ENCODE measurements at places on chromosomes 3 and 15.
A peak's percentile ranks its signal among the peaks of the same experiment; 100 is the strongest.

- no peak for DNase-seq
These were observed 93.1 kb downstream of the RAD18 start for GRCh38 chr3:8870134-8870533.

DNA sequence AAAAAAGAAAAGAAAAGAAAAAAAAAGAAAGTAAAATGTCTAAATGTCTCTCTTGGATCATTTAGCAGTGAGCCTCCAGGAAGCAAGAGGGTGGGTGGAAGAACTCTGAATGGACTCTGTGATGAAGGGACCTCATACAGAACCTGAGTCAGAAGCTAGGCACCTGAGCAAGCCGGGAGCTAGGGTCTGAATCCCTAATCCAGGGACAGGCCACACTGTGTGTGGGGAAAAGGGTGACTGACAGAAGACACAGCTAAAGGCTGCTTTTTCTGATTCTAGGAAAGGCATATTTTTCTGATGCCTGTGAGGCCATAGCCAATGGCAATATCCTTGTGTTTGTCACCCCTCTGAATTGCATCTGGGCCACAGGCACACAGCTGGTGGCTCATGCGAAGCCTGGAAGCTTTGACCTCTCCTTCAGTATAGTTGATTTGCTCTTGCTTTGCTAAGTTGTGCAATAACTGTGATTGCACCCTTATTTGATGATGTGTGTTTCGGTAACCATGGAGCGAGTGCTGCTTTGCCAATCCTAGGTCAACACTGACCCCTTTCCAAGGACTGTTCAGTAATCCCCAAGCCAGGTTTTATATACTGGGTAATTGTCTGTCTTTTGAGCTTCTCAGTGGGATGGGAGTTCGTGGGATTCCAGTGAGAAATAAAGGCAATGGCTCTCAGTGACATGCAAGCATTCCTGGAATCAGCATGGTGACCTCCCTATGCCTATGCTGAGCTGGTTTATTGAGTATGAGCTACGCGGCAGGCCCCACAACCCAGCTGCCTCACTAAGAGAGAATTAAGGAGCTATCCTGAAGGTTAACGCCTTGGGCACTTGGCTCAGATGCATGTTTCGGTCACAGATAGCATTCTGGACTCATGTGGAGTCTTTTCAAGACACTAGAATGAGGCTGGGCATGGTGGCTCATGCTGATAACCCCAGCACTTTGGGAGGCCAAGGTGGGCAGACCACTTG lies 49.0 kb upstream of the OSBPL11 start:
- DNase-seq, result no peak

DNA sequence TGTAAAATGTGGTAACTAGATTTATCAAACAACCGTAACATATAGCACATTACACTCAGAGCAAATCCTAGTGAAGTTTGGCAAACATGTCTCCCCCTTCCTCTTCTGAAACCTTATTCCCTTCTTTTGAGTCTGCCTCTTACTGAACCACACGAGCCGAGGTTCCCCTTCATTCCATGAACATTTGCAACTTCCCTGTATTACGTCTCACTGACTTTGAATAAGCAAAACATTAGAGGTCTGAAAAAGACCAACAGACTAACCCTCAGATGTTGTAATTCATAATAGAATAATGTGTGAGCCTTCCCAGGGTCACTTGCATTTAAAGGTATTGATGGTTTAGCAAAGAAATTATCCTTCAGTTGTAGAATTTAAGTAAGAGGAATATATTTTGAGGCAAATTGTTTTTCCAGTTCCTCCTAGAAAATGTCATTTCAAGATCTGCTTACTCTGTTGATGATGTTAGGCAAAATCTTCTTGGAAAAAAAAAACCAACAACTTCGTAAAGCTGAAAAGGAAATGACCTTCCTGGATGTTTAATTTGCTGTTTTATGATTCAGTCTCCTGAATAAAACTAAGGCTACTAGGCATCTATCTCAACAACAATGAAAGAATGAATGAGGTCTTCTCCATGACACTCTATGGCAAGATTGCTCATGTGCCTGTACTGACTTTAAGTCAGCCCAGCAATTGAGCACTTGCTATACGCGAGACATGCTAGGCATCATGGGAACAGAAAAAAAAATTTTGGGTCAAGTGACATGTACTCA lies 296.9 kb upstream of the NECTIN3 start:
- DNase-seq, result no peak

GRCh38 chr15:69096196-69096595 lies 64.2 kb upstream of the GLCE start:
- no peak for DNase-seq

DNA sequence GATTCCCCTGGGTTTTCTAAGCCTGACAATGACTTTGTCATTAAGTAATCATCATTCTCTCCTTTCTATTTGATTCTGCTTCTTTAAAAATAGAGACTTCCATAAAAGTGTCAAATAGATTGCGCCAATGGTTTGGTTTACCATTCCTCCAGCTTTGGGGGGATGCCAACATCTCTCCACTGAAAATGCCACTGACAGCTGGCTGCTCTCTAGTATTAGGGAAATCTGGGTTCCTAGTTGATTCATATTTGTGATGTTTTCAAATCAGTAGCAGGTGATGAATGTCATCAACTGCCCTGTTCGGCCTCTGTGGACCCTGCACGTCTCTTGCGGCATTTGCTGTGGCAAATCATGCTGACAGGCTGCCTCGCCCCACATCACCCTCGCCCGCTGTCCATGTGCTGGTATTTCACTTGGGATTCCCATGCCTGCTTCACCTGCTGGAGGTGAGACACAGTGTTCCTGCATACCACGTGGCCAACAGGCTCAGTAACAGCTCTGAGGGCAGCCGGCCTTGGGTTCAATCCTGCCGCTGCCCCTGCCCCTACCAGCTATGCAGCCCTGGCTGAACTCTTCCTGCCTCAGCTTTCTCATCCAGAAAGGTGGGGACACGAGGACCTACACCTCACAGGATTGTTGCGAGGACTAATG lies 28.1 kb downstream of the ZXDC start:
- DNase-seq, result no peak

- no peak for DNase-seq
These were observed 7.4 kb downstream of the PLXND1 start for GRCh38 chr3:129599073-129599472.

- DNase-seq, result no peak
These were observed 734.5 kb upstream of the CADM2 start for GRCh38 chr3:84224262-84224661.

GRCh38 chr3:148227534-148227933 lies 470.2 kb upstream of the AGTR1 start:
- no peak for DNase-seq

DNA sequence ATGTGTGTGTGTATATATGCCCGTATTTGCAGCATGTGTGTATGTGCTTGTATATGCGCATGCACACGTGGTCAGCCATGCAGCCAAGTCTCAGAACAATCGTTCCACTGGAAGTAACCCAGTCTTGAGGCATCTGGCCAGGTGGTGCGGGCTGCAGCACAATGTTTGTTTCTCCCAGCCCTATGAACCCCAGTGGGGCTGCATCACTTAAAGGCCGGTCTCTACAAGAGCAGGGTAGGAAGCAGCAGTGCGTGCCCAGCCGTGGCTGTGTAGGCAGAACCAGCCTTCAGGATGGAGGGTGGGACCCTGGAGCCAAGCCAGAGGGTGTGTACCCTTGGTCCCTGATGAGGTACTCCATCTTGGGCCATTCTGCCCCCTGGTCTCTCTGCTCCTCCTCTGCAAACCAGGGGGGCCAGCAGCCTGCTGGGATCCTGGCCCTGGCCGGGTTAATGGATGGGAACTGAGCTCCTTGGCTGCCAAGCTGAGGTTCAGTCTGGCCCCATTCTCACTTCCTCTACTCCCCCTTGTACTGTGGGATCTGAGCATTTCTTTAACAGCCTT lies 11.8 kb downstream of the KLF13 start:
- DNase-seq, result no peak

GRCh38 chr3:129260606-129261005 lies 11.2 kb downstream of the COPG1 start:
- DNase-seq, result no peak

DNA sequence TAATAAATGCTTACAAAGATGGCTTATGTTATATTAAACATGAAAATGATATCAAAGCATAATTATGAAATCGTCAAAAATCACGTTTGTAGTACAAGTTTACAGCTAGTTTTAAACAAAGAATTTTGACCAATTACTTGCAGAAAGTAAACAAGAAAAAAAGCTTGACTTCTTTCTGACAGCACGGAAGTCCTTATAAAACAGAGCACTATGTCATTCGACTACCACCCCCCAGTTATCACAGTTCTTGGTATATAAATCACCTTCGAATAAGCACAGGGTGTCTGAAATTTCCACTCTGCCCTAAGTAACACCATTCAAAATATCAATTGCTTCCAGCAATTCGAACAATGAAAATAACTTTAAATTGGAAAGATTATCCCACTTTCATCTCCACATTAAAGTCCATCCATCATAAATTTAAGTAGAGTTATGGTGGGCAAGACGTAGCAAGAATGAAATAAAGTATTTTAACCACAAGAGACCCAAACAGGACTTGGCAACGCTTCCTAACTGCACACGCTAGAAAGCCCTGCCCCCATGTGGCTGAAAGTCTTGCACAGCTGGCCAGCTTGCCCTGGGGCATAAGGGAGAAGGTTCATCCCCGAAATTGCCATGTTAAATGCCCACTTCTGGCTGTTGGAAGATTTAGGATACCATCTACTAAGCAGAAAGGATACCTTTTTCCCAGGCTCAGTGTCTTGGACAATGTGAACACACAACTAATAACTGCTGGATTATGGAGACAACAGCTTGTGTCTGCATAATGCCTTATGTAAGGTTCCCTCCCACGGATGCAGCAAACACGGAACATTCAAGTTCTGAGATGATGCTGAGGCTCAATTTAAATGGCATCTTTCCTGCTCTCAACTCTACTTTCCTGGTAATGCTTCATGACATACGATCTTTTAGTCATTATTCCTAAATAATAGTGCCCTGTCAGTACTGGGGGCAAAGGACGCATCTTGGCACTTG lies 116.4 kb upstream of the TJP1 start:
- no peak for DNase-seq

GRCh38 chr3:159852821-159853505 lies 135.7 kb upstream of the IL12A start:
- DNase-seq, result no peak

DNA sequence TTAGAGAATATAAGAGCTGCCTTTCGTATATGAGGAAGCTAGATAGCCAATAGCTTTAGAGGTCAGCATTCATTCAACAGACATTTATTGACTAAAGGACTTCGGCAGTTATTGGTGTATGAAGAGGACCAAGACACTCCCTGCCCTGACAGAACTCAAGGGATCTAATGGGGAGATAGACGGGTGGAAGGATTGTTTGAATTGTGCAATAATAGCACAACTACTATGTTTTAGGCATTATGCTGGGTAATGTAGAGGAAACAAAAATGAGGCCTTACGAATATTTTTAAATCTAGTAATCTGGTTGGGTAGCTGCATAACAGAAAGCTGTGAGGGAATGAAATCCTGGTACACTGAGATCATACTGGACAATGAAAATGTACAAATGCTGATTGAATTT lies 5.0 kb downstream of the LRCH3 start:
- DNase-seq, result no peak

- DNase-seq, result no peak
These were observed 246.0 kb downstream of the EPHA3 start for GRCh38 chr3:89353465-89353864.

DNA sequence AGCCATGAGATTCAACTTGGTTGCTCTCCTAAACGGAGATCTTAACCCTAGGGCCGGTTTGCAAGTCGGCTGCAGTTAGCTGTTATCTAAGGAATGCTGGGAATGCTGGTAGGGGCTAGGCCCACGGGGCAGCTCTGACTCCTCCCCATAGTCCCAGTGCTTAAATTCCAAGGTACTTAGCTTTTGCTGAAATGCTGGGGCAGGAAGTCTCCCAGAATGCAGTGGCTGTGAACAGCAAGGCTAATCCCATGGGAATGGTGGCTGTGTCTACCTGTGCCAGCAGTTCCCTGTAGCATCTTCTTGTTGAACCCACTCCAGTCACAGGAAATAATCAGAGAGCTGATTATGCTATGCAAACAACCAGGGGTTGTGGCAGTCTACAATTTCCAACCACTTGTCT lies 102.5 kb upstream of the TJP1 start:
- DNase-seq, result peak; percentile 96

- DNase-seq, result no peak
These were observed 300.1 kb downstream of the TLE3 start for GRCh38 chr15:69797615-69798014.

- DNase-seq, result no peak
These were observed 16.8 kb downstream of the RPUSD3 start for GRCh38 chr3:9826815-9827573.

GRCh38 chr3:183764847-183765731 lies 60.3 kb downstream of the MAP6D1 start:
- peak; percentile 56 for DNase-seq

DNA sequence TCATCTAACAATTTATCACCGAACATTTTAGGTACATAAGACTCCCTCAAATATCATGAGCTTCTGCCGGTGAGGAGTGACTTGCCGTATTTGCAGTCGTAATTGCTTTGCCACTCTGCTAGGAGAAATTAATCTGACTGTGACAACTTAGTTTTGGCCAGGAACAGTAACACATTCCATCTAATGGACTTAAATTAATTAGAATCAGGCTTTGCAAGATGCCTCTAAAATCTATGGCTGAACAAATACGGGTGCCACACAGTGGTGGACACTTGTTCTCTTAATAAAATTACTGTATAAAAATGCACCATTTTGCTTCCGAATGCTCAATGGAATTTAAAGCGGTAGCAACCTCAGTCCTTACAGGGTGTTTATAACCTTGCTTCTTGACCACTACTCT lies 27.6 kb upstream of the BDH1 start:
- no peak for DNase-seq

DNA sequence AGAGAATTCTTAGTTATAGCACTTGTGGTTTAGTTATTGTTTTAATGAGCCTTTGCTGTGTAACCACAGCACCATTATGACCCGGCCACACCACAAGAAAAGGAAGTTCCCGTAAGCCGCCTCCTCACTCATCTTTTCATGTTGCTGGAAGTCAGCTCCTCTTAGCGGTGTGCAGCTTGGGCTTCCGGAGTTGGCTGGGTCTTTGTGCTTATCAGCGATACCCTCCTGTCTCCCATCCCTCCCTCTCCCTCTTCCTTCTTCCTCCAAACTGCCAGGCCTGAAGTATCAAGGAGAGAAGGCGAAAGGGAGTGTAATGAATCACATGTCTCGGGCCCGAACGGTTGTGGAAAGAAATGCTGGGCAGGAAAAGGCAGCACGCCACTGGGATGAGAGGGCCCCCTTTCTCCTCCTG lies 353.5 kb downstream of the MCTP2 start:
- DNase-seq, result no peak
